ENCODE measurements at places on chromosomes 1 and 21.

GRCh38 chr21:32929633-32930038, 96.1 kb upstream of the OLIG2 start:
- DNase-seq = no peak

DNA sequence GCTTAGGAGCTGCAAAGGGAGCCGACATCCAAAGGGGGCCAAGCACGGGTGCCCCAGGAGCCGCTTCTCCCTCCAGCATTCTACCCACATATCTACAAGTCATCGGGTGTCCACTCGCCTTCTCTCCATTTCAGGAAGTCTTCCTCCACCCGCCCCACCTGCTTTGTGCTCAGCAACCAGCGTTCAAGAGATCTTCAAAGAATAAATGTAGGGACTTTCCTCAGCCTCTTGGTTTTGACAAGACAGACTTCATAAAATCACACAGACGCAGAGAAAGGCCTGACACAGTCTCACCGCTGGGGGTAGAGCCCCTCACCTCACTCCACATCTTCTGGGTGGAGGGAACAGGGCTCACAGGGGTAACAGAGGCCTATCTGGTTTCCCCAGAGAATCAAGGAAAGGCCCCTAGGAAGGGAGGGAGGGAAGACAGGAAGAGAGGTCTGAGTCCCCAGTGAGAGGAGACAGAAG, 49.5 kb downstream of the SSBP3 start:
- DNase-seq = no peak

DNA sequence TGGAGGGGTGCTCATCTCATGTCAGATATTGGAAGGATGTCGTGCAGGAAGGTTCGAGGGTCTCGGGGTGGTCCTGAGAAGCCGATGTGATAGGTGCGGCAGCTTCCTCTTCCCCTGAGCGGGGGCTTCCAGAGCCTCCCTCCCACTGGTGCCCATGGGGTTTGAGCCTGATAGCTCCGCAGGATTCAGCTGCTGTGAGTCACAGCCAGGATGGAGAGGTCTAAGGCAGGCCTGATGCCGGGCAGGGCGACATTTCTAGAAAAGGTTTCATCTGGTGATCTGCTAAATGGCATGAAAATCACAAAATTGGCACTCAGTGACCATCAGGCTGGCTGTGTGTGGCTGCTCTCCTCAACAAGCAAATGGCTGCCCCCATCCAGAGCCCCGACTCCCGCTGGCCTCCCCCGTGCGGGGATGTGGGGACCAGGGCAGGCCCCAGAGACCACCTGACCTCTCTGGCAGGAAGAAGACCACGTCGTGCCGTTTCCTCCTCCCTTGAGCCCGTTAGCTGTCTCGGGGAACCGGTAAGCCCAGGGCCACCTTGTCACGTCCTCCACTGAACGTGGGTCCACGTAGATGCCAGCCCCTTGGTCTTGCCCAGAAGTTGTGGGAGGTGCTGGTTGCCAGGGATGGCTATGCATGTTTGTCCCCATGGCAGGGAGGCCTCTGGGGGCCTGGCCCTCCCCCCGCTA, 66.1 kb downstream of the SKI start:
- DNase-seq = peak; percentile 37

GRCh38 chr1:156060937-156061636, at the start of gene RAB25:
TSS of gene RAB25 (plus strand) at chr1:156061160. CDS start at chr1:156061401, 241 bp downstream.
- no peak for DNase-seq
